Effector memory CD4-positive, alpha-beta T cell (primary cell): ENCODE measurements at places on chromosomes 2 and 18.

GRCh38 chr2:215973954-215974699, 39.2 kb downstream of the MREG start:
- H3K4me3 ChIP-seq, result no peak overlapping the region
- H3K36me3 ChIP-seq, result no peaks in the 10 kb centered on the region
- no peaks in the 10 kb centered on the region for H3K4me1 ChIP-seq
- no peaks in the 10 kb centered on the region for H3K27me3 ChIP-seq

- H3K4me3 ChIP-seq, result no peak overlapping the region
- H3K4me1 ChIP-seq, result no peaks in the 10 kb centered on the region
- no peak overlapping the region for H3K27ac ChIP-seq
- no peaks in the 10 kb centered on the region for H3K27me3 ChIP-seq
Measured at GRCh38 chr18:22056950-22057349, 112.4 kb upstream of the GATA6 start.

DNA sequence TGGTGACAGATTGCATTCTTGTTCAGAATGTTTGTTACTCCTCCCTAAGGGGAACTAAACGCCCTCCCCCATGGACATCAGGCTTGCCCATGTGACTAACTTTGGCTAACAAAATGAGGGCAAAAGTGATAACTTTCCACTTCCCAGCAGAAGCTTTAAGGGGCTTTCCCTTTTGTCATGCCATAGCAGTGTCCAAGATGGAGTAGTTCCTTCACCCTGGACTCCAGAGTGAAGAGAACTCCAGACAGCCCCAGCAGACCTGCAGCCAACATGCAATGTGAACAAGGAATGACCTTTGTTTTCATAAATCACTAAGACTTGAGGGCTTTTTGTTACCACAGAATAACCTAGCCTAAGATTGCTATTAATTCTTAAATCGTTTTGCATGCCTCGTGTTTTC, 163.5 kb downstream of the ZEB2 start:
- no peak overlapping the region for H3K4me3 ChIP-seq
- no peaks in the 10 kb centered on the region for H3K36me3 ChIP-seq
- no peak overlapping the region for H3K27ac ChIP-seq
- no peaks in the 10 kb centered on the region for H3K27me3 ChIP-seq
- no peak for DNase-seq

DNA sequence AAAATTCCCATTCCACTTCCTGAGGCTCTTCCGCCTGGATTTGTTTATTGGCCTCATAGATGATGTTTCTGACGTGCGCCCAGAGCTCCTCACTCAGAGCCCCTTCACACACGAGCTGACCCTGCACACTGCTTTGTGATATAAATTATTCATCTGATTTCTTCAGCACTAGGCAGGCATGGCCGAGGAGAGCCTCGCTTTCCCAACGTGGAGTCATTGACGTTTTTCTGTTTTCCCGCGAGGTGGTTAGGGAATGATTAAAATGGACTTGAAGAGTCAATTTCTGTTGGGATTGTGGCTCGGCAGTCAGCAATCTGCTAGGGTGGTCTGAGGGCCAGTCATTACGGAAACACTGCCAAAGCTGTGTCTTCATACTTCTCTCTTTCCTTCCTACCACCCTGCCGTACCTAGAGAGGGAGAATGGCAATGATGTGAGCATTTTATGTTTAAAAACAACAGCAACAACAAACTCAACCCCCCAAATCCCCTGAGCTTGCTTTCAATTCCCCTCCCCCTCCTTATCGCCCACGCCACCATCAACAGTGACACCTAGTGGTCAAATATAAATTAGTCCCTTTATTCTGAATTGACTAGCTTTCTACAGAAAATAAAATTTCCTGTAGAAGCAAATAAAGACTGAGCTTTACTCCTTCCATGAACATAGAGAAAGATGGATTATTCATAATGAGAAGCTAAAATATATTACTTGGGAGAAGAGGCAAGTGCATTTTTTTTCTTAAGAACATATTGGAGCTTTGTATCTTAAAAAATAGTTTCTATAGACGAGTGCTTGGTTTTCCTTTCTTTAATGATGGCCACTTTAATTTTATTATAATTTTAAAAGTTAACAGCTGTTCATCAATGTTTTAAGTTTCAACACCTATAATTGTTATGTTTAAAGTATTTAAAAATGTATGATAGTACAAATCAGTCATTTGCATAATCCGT, 285.1 kb downstream of the MTX2 start:
- DNase-seq, result no peak
- H3K27ac ChIP-seq, result no peak overlapping the region
- no peaks in the 10 kb centered on the region for H3K4me1 ChIP-seq
- no peaks in the 10 kb centered on the region for H3K36me3 ChIP-seq

GRCh38 chr2:100334929-100335328, 12.6 kb upstream of the LONRF2 start:
- no peak overlapping the region for H3K4me3 ChIP-seq
- no peaks in the 10 kb centered on the region for H3K27me3 ChIP-seq
- H3K36me3 ChIP-seq, result no peaks in the 10 kb centered on the region
- no peaks in the 10 kb centered on the region for H3K4me1 ChIP-seq
- H3K27ac ChIP-seq, result no peak overlapping the region
- DNase-seq, result no peak

DNA sequence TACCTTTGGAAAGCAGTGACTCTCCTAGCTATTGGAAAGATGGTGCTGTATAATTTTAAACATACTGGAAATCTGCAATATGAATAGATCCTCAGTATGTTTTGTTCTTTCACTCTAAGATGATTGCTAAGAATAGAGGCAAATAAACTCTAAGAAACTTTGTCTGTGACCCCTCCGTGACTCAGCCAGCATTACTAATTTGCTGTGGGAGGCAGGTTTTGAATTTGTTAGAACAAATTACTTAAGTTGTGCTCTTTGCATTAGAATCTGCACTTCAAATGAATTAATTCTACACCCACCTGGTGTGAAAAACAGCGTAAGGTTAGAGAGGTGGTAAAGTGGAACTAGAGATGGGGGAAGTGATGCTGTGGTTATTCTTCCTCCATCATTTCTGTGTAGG, 142.2 kb downstream of the RAPGEF4 start:
- H3K36me3 ChIP-seq, result no peaks in the 10 kb centered on the region
- DNase-seq, result no peak
- H3K27me3 ChIP-seq, result no peaks in the 10 kb centered on the region
- no peaks in the 10 kb centered on the region for H3K4me1 ChIP-seq
- no peak overlapping the region for H3K27ac ChIP-seq

DNA sequence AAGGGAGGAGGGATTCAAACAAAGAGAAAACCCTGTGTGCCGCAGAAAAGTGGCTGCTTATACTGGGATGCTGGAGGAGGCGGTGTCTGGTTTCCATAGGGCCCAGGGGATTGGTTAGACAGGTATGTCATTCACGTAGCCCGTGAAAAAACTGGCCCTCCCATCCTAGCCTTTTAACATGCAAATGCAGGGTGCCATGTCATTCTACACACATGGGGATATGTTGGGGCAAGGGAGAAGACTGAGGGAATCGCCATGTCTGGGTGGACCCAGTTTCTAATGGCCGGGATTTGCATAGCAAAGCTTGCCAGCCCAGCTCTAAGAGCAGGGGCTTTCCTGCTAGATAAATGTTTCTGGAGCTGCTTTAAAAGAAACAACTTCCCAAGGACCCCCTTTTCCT, 8.2 kb upstream of the RNU2-63P start:
- H3K27me3 ChIP-seq, result no peaks in the 10 kb centered on the region
- no peaks in the 10 kb centered on the region for H3K4me1 ChIP-seq
- no peak for DNase-seq
- H3K27ac ChIP-seq, result no peak overlapping the region
- H3K36me3 ChIP-seq, result peaks cover 11% of the 10 kb centered on the region
- no peak overlapping the region for H3K4me3 ChIP-seq

DNA sequence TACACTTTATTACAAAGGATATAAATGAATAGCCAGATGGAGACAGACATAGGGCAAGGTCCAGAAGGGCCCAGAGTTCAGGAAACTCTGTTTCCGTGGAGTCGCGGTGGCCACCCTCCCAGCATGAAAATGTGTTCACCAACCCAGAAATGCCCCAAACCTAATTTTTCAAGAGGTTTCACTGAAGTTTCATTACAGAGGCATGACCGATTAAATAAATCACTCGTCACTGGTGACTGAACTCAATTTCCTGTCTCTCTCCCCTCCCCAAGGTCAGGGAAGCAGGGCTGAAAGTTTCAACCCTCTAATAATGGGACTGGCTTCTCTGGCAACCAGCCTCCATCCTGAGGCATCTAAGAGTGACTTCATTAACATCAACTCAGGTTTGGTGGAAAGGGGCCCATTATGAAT, 22.4 kb downstream of the USP40 start:
- H3K36me3 ChIP-seq, result no peaks in the 10 kb centered on the region
- H3K27ac ChIP-seq, result no peak overlapping the region
- no peak overlapping the region for H3K4me3 ChIP-seq
- no peaks in the 10 kb centered on the region for H3K27me3 ChIP-seq
- DNase-seq, result no peak
- no peaks in the 10 kb centered on the region for H3K4me1 ChIP-seq

- no peaks in the 10 kb centered on the region for H3K36me3 ChIP-seq
- no peaks in the 10 kb centered on the region for H3K4me1 ChIP-seq
- peak overlapping the region; percentile 94 for H3K4me3 ChIP-seq
- DNase-seq, result no peak
- H3K27ac ChIP-seq, result peak overlapping the region; percentile 64
- no peaks in the 10 kb centered on the region for H3K27me3 ChIP-seq
Measured at GRCh38 chr18:36829362-36830157, 633 bp downstream of the KIAA1328 start.

GRCh38 chr2:55949613-55950012, 26.0 kb upstream of the EFEMP1 start:
- H3K36me3 ChIP-seq, result no peaks in the 10 kb centered on the region
- no peak overlapping the region for H3K27ac ChIP-seq
- DNase-seq, result no peak

DNA sequence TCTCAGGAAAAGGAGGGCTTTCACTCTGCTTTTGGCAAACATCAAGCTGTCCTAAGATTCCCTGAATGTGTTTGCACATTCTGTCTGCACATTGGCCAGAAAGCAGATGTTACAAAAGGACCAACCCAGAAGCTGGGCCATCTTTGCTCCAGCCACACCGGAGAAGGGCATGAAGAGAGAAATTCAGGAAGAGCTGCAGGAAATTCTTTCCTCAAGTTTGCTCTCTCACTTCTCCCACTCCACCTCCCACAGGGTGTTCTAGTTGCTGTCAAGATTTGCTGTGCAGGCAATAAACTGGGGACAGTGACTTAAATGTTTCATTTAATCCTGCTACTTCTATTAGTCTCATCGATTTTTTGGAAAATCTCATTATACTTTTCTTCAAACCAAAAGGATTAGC, 137.7 kb upstream of the UNC80 start:
- no peak overlapping the region for H3K27ac ChIP-seq
- no peaks in the 10 kb centered on the region for H3K27me3 ChIP-seq
- DNase-seq, result no peak
- H3K4me1 ChIP-seq, result no peaks in the 10 kb centered on the region
- H3K4me3 ChIP-seq, result no peak overlapping the region

DNA sequence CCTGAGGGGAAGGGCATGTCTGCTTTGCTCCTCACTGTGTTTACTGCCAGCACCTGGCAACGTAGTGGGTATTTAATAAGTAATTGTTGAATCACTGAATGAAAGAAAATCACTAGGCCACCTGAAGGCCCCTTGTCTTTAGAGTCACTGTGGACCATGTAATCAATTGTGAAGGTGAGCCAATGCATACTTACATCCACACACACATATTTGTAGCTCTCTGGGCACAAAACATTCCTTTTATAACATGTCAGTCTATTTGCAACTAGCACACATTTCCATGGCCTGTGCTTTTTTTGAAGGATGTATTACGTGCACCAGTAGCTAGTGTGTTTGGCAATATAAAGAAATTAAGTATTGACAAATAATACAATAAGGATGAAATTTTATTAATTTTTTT, 11.2 kb downstream of the ATP8B1 start:
- no peaks in the 10 kb centered on the region for H3K4me1 ChIP-seq
- no peaks in the 10 kb centered on the region for H3K36me3 ChIP-seq
- no peak for DNase-seq
- no peaks in the 10 kb centered on the region for H3K27me3 ChIP-seq
- H3K4me3 ChIP-seq, result no peak overlapping the region
- H3K27ac ChIP-seq, result no peak overlapping the region

- DNase-seq, result no peak
- H3K27ac ChIP-seq, result no peak within 1 kb of the TSS
- no peaks in the 10 kb centered on the region for H3K36me3 ChIP-seq
- no peaks in the 10 kb centered on the region for H3K27me3 ChIP-seq
- no peak within 1 kb of the TSS for H3K4me3 ChIP-seq
Measured at GRCh38 chr2:218607436-218608115, at the start of gene PLCD4. Gene PLCD4, plus strand, starts transcription at chr2:218607899. Its CDS starts 7,841 bp downstream, at chr2:218615740.

DNA sequence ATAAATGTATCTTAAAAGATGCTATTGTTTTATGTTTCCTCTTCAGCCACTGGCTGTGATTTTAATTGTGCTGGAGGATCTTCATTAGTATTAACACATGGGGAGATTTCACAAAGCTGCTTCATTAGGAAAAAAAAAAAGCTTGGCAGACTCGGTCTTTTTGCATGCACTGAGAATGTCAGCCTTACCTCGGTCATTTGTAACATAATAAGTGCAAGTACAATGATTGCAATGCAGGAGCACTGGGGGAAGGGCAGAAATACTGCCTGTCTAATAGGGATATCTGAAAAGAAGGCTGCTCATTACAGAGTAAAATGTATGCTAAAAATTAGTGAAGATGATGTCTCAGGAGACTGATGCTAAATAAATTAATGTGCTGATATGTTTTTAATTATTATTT, 1.3 kb upstream of the BAZ2B start:
- no peaks in the 10 kb centered on the region for H3K4me1 ChIP-seq
- DNase-seq, result no peak
- no peak overlapping the region for H3K27ac ChIP-seq

DNA sequence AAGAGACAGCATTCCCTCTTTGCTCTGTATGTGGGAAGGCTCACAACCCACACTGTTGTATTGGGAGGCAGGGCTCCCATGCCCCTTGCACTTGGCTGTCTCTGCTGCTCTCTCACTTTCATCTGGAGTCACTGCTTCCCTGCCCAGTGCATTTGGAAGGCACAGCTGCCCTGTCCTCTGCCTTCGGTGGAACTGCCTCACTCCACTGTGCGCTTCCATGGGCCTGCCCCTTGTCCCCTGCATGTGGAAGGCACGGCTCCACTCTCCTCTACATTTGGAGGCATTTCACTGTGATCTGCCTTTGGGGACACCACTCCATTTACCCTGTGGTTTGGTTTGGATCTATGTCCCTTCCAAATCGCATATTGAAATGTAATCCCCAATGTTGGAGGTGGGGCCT, 9.1 kb upstream of the PROM2 start:
- no peaks in the 10 kb centered on the region for H3K36me3 ChIP-seq
- DNase-seq, result no peak
- H3K4me3 ChIP-seq, result no peak overlapping the region
- H3K4me1 ChIP-seq, result no peaks in the 10 kb centered on the region

GRCh38 chr2:27471961-27472360, 17.6 kb downstream of the IFT172 start:
- no peak for DNase-seq
- H3K36me3 ChIP-seq, result peaks cover 4% of the 10 kb centered on the region
- H3K27ac ChIP-seq, result no peak overlapping the region
- H3K27me3 ChIP-seq, result no peaks in the 10 kb centered on the region

DNA sequence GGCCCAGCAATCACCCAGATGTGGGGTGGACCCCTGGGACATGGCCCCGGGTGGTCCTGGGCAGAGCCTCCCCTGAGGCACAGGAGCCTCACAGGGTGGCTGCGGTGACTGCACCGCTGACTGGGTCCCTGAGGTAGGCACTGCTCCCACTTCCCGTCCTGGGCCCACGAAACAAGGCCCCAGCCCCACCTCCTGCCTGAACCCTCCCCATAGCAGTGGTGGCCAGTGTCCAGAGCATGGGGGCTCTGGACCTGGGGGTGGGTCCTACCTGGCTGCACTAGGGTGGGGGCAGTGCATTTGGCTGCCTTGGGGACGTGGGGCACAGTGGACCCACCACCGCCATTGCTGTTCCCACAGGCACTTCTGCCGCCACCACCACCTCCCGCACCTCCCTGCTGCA, 39.4 kb downstream of the TDRD15 start:
- DNase-seq, result no peak
- H3K27ac ChIP-seq, result no peak overlapping the region
- H3K4me1 ChIP-seq, result no peaks in the 10 kb centered on the region
- H3K4me3 ChIP-seq, result no peak overlapping the region
- H3K36me3 ChIP-seq, result no peaks in the 10 kb centered on the region
